ENCODE measurements at places on chromosomes 4 and X.

DNA sequence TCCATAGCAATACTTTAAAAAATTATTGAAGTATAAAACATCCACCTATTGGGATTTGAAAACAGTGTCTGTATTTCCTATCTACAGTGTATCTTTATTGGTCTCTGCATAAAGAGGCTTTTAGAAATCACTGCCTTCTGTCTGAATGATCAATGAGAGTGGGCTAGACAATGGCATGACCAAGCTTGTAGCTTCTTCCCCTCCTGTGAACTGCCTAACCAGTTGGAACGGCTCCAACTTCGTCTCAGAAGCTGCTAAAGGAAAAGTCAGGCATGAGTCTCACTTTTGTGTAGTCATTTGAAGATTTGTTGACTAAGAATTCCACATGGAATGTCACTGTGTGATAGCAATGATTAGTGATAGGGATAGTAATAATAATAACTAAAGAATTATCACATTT is 64.2 kb downstream of the INTS12 start:
- DNase-seq: no peak

- no peak for DNase-seq
Observed at GRCh38 chr4:184969610-184970009, 48.7 kb upstream of the HELT start.

DNA sequence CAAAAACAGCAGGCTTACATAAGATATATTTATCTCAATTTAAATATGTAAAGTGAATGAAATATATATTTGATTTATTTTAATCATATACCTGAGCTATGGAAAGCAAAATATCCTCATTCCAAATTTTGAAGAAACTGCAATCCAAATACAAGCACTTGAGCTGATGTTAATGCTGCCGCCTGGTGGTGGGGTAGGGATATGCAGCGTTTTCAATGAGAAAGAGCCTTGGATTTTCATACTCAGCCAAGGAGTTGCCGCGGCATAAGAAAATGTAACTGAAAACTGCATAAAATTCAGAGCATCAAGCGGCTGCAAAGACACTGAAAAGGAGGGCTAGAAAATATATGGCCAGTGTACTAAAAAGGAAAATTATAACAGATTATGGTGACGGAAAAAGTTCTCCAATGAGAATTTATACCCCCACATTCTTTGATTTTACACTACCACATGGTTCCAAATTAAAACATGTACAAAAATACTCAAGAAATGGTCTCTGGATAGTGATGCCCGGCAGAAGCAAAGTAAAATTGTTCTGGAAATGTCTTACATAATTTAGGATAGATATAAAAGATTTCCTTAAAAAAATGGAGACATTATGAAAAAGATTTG is 660.3 kb upstream of the PITX2 start:
- DNase-seq: peak; percentile 11

GRCh38 chrX:104707572-104707971 is 141.6 kb downstream of the IL1RAPL2 start:
- DNase-seq: no peak

GRCh38 chr4:183905593-183906488 is 734 bp downstream of the STOX2 start:
- DNase-seq: no peak

- DNase-seq: no peak
Observed at GRCh38 chr4:54657551-54658251, at the start of gene KIT. TSS of gene KIT (plus strand) at chr4:54657957. CDS start at chr4:54658015, 58 bp downstream.

DNA sequence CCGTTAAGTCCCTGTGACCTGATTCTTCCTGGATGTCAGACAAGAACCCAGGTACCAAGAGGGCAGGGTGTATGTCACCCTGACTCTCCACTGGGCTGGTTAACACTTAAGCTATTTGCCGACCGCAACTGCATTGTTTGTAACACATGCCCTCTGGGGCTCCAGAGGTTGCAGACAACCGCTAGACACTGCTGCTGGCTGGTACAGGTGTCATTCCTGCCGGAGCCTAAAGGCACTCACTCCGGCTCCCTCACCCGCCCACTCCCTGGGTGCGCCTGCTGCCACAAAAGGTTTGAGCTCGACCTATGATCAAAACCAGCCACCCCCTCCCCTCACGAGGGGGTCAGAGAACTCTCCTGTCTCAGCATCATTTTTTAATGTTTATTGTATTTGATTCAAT is 208.2 kb downstream of the FAT4 start:
- no peak for DNase-seq

GRCh38 chr4:167052631-167053091 is 181.6 kb downstream of the SPOCK3 start:
- DNase-seq: no peak

DNA sequence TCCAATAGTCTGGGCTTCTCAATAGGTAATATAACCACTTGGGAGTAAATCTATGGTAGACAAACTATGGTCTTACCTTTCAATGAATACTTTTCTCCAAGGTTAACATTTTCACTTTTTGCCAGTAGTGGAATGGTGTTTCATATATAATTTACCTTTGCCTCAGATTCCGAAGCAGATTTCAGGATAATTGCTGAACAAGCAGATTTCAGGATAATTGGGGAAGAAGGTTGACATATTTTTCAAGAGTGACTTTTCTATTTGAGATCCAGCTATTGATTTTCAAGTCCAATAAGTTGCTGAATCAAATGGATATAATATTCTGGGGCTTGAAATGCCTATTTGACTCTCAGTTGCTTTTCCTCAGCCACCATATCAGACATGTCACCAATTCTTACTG is 63.6 kb downstream of the SYTL5 start:
- DNase-seq: no peak

GRCh38 chrX:105781804-105782203 is 40.5 kb upstream of the NRK start:
- DNase-seq: no peak
